ENCODE measurements at places on chromosomes 5 and 9.

- no peak for DNase-seq
These were observed 20.0 kb upstream of the RGMB start for GRCh38 chr5:98753507-98753906.

GRCh38 chr5:179244044-179244443 is 101.2 kb downstream of the ADAMTS2 start:
- DNase-seq: no peak

DNA sequence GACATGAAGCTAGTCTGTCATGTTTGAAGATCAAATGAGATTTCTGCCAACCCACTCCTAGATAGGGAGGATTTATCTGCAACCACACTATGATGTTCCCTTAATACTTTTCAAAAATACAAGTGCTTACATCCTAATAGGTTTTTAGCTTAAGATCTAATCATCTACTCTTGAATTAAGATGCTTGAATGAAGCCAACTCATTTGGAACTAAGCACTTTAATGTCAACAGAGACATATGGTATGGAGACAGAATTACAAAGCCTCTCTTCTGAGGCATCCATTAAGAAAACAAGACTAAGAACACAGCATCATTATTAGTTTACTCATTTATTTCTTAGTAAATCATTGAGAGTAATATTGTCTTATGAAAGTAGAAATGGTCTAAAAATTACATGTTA is 139.3 kb upstream of the NFIB start:
- no peak for DNase-seq

DNA sequence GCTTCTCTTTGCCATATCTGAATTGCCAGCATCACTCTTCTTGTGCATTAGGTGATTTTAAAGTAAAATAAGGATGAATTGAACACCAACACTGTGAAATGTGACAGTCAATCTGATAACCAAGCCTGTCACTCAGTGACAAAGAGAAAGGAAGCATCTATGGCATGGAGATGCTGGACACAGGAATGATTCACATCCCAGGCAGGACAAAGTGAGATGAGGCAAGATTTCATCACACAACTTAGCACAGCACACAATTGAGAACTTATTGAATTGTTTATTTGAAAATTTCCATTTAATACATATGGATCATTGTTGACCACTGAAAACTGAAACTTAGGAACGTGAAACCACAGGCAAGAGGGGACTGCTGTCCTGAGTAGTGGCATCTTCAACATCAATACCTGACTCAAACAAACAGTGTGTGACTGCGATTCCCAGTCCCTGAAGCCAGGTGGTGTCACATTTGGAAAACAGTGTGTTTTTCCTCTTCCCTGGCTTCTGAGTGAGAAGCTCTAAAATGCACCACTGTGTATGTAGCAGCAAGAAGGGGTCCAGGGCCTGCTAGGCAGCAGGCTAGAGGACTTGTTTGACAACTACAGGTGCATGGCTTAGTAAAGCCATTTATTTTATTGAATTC is 10.7 kb downstream of the GAPT start:
- DNase-seq: peak; percentile 10

DNA sequence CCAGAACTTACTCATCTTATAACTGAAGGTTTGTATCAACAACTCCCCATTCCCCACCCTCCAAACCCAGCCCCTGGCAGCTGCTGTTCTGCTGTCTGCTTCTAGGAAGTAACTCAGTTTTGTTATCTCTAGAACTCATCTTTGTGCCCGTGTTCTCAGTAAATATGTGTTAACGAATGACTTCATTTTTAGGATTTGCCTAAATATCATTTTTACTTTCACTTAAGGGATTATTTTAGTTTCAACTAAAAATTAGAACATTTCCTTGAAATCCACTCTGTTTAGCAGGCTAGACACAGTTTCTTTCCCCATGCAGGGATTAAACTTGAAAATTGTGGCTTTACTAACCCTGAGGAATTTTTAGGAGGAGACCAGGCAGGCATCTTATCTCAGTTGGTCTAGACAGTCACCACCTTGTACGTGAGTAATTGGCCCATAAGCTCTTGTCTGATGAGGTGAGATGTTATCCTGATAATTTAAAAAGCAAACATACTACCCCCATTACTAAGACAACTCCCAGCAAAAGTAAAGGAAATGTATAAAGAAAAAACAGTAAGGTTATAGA is 68.2 kb upstream of the TNFAIP8 start:
- no peak for DNase-seq

GRCh38 chr5:58381566-58381965 is 78.3 kb downstream of the PLK2 start:
- DNase-seq: no peak

DNA sequence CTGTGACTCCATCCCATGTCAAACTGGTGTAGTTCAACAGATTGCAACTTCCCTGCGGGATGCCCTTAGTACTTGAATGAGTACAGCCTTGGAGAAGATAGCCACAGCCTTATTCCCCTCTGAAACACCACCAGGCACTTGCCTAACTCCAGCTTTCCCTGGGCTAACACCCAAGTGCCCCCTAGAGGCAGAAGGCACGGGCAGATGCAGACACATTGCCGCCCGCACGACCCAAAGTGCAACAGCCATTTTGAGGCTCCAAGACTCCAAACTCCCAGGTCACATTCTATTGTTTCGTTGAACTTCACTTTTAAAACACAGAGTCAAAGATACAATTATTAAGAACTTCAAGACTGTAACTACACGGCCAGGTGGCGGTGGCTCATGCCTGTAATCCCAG is 163.6 kb upstream of the CDH6 start:
- no peak for DNase-seq

DNA sequence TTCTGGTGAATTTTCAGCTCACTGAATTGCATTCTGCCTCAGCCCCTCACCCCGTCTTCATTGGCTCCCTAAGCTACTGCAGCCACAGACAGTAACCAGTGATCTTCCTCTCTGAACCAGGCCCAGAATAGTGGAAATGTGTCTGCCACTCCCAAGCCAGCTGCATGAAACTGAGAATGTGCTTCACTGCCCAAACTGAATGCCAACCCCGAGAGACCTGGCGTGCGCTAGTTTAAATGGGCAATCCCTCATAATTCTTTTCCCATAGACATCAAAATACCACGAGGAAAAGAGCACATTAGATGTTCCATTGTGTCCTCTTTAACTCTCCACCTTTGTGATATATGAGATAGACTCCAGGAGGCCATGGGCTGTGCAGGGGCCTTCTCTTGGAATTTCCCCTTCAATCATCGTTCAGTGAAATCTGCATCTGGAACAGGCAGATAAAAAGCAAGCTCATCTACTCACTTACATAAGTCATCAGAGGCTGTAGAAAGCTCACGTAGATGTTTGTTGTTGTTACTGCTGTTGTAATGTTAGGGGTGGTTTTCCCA is 320.2 kb downstream of the NFIB start:
- DNase-seq: no peak

DNA sequence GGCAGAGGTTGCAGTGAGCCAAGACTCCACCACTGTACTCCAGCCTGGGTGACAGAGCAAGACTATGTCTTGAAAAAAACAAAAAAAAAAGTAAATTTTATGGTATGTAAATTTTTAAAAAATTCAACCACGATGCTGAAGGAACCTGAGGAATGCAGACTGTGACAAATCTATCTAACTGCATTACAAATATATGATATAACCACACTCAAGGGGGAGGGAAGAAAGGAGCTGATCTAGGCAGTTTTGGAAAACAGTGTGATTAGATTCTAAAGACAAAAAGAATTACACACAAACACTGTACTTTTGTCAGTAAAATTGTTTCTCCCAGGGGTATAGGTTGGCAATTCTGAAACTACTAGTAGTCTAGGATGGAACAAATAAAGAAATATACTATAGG is 17.0 kb downstream of the LARS1 start:
- DNase-seq: peak; percentile 31

DNA sequence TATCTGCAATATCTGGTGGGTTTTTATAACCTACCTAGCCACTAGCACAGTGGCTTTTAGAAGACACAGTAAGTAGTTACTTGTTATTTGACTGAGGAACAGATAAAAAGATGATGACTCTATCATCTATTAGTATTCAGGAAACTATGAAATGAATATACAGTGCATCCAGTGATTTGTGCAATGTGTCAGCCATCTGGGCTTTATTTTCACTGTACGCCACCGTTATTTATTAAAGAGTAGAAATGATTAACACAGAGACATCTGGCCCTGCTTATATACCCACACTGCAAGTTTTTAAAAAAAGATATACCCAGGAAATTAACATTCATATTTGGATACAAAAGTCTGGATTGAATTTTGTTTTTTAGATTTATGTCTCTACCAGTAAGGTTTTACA is 408.4 kb downstream of the PDE4D start:
- DNase-seq: peak; percentile 56

- peak; percentile 36 for DNase-seq
These were observed 94.5 kb downstream of the TMC1 start for GRCh38 chr9:72615931-72616330.

DNA sequence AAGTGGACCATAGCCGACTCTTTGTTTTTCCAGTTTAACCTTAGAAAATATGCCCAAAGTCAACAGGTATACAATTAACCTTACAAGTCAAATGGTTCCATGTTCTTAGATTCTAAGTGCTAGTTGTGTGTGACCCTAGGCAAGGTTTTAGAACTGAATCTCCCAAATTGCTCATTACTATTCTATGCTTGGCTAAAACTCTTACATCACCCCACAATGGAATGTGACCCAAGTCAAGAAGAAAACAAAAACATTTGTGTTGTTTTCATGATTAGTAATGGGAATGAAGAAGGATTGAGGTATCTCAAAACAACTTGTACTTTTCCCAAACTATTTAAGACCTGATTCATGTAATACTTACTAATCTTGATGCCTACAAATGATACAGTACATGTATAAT is 159.2 kb downstream of the ARRDC3 start:
- no peak for DNase-seq

All from fibroblast of upper back skin (primary cell).